ENCODE measurements at places on chromosomes 4 and X. TPM values are rescaled to one million over a fixed set of nuclear protein-coding genes. Genes with fewer than 3 reads are reported as not detected.

EGFL6 gene
- 1.7 TPM for total RNA-seq

GRCh38 chr4:55723403-55723802, 87.3 kb upstream of the NMU start:
- no peak overlapping the region for H3K4me3 ChIP-seq
- H3K27ac ChIP-seq: no peak overlapping the region
- H3K27me3 ChIP-seq: peaks cover 3% of the 10 kb centered on the region

IL21 gene
- total RNA-seq: 1.0 TPM

- H3K4me3 ChIP-seq: peak within 1 kb of the TSS; percentile 13
- no peaks in the 10 kb centered on the region for H3K4me1 ChIP-seq
- no peak for DNase-seq
- peaks cover 28% of the 10 kb centered on the region for H3K27me3 ChIP-seq
- no peak within 1 kb of the TSS for H3K27ac ChIP-seq
These were observed at the start of gene PRRG1 for GRCh38 chrX:37349221-37350033. PRRG1 (plus strand) TSS chrX:37349364; CDS start chrX:37406250, 56,886 bp downstream.

- no peak for DNase-seq
- peaks cover 3% of the 10 kb centered on the region for H3K27me3 ChIP-seq
- no peak overlapping the region for H3K4me3 ChIP-seq
- H3K36me3 ChIP-seq: no peaks in the 10 kb centered on the region
- no peak overlapping the region for H3K27ac ChIP-seq
These were observed 4.1 kb downstream of the SULT1E1 start for GRCh38 chr4:69855822-69856221.

GRCh38 chr4:87633243-87633642, 16.8 kb upstream of the DMP1 start:
- no peak overlapping the region for H3K27ac ChIP-seq
- H3K36me3 ChIP-seq: no peaks in the 10 kb centered on the region
- peaks cover 12% of the 10 kb centered on the region for H3K27me3 ChIP-seq
- H3K4me1 ChIP-seq: no peaks in the 10 kb centered on the region
- DNase-seq: no peak
- no peak overlapping the region for H3K4me3 ChIP-seq

DNA sequence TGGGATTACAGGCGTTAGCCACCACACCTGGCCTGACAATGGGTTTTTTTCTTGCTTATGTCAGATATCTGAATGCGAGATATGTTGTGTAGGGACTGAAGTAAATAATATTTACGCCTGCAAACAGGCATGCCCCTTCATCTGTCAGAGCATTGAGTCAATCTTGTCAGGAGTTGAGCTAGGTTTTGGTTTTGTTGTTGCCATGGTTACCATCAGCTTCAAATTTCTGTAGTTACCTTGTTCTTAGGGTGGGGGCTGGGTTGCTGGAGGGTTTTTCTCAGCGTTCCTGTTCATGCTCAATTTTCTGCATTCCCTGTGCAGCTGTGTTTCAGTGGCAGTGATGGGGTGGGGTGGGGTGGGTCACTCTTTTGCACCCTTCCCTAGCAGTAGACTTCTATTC, 14.5 kb downstream of the MRPL1 start:
- no peak overlapping the region for H3K27ac ChIP-seq
- H3K4me1 ChIP-seq: peaks cover 22% of the 10 kb centered on the region
- peaks cover 49% of the 10 kb centered on the region for H3K36me3 ChIP-seq
- DNase-seq: no peak
- H3K27me3 ChIP-seq: no peaks in the 10 kb centered on the region
- H3K4me3 ChIP-seq: no peak overlapping the region

MAGEA11 gene
- not detected for total RNA-seq

GRCh38 chrX:80576806-80577533, 156.7 kb downstream of the TENT5D start:
- no peak for DNase-seq
- H3K27me3 ChIP-seq: no peaks in the 10 kb centered on the region
- no peaks in the 10 kb centered on the region for H3K4me1 ChIP-seq
- H3K36me3 ChIP-seq: no peaks in the 10 kb centered on the region

GRCh38 chr4:153683763-153684181, 308 bp upstream of the TLR2 start:
- H3K36me3 ChIP-seq: peaks cover 16% of the 10 kb centered on the region
- peak overlapping the region; percentile 50 for H3K4me3 ChIP-seq
- peaks cover 13% of the 10 kb centered on the region for H3K4me1 ChIP-seq
- no peak for DNase-seq

- H3K27ac ChIP-seq: no peak overlapping the region
- no peak for DNase-seq
- no peak overlapping the region for H3K4me3 ChIP-seq
- H3K27me3 ChIP-seq: no peaks in the 10 kb centered on the region
These were observed 984.0 kb upstream of the TENM3 start for GRCh38 chr4:181259081-181259709.

- no peak overlapping the region for H3K27ac ChIP-seq
- H3K4me1 ChIP-seq: peaks cover 2% of the 10 kb centered on the region
- H3K4me3 ChIP-seq: no peak overlapping the region
These were observed 568.8 kb downstream of the PPARGC1A start for GRCh38 chr4:23320931-23321587.

DNA sequence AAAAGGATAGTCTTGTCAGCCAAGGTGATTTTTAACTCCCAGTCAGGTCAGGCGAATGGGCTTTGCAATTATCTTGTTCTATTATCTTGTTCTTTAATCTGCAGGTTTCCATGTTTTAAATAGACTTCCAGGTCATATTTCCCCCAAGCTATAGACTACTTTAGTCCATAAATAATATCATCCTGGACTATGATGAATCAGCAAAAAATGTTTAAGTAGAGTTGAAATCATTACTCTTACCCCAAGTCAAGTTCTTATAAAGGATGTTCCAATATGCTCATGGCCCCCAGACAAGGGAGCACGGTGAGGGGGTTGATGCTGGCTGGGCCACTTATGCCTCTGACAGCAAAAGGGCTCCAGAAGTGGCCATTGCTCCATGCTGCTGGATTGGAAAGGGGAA, 75.1 kb downstream of the SLC2A9 start:
- no peaks in the 10 kb centered on the region for H3K4me1 ChIP-seq
- no peak for DNase-seq
- H3K4me3 ChIP-seq: no peak overlapping the region
- no peaks in the 10 kb centered on the region for H3K27me3 ChIP-seq

RASGEF1B gene
- total RNA-seq: 2.7 TPM

DNA sequence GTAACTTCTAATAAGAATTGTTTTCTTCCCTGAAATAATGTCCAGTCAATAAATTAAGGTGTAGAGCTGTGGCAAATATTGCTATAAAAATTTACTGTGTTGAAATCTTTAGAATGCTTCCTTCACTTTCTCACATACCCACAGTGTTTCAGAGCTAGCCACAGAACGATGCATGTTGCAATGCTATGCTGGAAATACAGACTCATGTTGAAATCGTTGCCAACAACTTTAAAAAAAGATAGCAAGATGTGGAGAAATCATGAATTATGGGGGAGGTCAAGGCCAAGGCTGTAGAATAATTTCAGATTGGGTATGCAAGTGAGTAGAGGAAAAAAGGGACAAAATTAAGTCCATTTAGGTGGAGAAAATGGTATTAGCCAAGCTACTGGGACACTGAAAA, 204.8 kb downstream of the VEGFC start:
- H3K4me3 ChIP-seq: no peak overlapping the region
- H3K4me1 ChIP-seq: no peaks in the 10 kb centered on the region
- H3K27ac ChIP-seq: no peak overlapping the region
- H3K36me3 ChIP-seq: no peaks in the 10 kb centered on the region
- no peak for DNase-seq

GRCh38 chr4:87337361-87337760, 14.7 kb upstream of the HSD17B13 start:
- no peak overlapping the region for H3K27ac ChIP-seq
- no peaks in the 10 kb centered on the region for H3K4me1 ChIP-seq
- no peak overlapping the region for H3K4me3 ChIP-seq

DNA sequence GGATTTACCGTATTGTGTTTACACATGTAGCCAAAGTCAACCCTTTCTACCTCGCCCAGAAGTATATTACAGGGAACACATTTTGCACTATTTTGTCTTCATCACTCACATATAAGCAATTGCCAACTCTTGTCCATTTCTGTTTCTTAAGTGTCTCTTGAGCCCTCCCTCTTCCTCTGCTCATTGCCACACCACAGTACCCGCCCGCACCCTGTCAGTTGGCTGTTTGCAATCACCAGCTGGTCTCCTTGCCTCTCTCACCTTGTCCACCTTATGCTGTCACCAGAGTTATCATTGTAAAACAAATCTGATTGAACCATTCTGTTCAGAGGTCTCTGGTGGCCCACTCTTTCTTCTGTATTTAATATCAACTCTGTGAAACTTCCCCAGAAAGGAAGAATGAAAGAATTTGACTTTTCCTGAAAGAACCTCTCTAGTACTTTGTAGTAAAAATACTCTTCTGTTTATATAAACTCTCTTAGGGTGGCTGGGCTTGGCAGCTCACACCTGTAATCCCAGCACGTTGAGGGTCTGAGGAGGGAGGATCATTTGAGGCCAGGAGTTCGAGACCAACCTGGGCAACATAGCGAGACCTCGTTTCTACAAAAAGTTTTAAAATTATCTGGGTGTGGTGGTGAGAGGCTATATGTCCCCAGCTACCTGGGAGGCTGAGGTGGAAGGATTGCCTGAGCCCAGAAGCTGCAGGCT, 50.2 kb downstream of the ING2 start:
- no peak overlapping the region for H3K4me3 ChIP-seq
- peaks cover 2% of the 10 kb centered on the region for H3K27me3 ChIP-seq
- no peak for DNase-seq
- H3K36me3 ChIP-seq: no peaks in the 10 kb centered on the region
- H3K27ac ChIP-seq: no peak overlapping the region
- H3K4me1 ChIP-seq: no peaks in the 10 kb centered on the region

GRCh38 chr4:73520821-73521220, 39.3 kb downstream of the AFM start:
- no peaks in the 10 kb centered on the region for H3K36me3 ChIP-seq
- H3K27ac ChIP-seq: no peak overlapping the region
- no peak for DNase-seq
- peaks cover 2% of the 10 kb centered on the region for H3K27me3 ChIP-seq
- H3K4me3 ChIP-seq: no peak overlapping the region
- H3K4me1 ChIP-seq: no peaks in the 10 kb centered on the region

DNA sequence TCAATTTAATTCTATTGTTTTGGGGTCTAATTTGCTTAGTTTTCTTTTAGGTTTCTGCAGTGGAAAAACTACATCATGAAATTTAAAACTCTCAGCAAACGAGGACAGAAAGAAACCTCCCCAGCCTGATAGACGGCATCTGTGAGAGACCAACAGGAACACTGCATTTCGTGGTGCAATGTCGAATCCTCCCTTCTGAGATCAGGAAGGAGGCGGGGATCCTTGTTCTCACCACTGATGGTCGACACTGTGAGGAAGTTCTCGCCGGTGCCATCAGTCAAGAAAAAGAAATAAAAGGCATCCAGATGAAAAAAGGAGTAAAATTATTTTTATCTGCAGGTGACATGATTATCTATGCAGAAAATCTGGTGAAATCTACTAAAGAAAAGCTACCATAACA, 16.5 kb downstream of the GAK start:
- H3K27me3 ChIP-seq: no peaks in the 10 kb centered on the region
- H3K36me3 ChIP-seq: peaks cover 35% of the 10 kb centered on the region
- peaks cover 42% of the 10 kb centered on the region for H3K4me1 ChIP-seq
- no peak overlapping the region for H3K27ac ChIP-seq
- peak; percentile 24 for DNase-seq
- H3K4me3 ChIP-seq: no peak overlapping the region

DNA sequence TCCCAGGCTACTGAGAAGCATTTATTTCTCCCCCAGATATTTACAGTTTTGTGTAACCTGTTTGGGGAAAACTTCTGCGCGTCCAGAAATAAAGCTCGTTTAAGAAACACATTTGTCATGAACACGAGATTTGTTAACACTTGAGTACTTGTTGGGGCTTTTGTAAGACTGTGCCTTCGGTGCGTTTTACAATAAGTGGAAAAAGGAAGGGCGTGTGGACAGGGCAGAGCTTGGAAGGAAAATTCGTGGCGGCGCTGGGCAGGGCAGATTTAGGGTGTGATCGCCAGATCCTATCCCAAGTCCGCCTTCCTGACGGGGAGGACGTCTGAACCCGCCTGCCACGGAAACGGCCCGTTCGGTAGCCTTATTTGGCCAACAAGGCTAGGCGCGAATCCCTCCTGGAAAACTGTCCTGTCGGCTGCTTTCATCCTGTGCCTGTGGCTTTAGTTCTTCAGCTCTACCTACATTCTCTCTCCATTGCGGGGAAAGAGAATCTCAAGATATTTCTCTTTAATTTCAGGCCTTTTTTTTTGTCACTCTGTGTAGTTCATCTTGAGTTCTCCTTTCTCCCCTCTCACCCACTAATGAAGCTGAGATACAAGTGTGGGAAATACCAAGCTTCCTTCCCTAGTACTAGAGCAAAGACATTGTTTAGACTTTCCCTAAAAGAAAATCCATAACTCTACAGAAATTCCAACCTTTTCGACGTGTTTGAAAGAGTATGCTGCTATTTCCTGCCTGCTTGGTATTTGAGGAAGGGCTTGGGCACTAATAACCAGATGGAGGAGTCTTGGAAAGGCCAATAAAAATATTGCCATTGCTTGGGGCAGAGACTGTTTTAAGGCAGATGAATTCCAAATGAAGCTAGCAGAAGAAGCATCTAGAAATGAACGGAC, 982 bp downstream of the PDLIM5 start:
- peak overlapping the region; percentile 55 for H3K27ac ChIP-seq
- H3K4me1 ChIP-seq: peaks cover 22% of the 10 kb centered on the region
- peaks cover 13% of the 10 kb centered on the region for H3K27me3 ChIP-seq
- peak overlapping the region; percentile 77 for H3K4me3 ChIP-seq
- DNase-seq: peak; percentile 13
- peaks cover 2% of the 10 kb centered on the region for H3K36me3 ChIP-seq

DNA sequence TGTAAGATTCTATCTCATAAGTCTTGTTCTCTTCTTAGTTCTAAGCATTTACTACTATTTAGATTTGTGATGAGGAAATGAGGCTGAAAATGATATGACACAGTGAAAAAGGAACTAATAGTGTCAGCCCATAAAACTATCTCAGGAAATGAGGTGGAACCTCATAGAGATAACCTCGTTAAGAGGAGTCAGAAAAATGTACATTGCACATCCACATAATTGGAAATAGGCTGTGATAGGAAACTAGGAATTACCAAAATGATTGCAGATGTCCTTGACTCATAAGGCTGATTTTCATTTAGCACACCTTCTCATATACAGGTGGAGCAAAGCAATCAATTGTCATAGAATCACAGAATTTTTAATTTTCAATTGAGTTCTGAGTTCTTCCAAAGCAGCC, 26.8 kb downstream of the ANXA10 start:
- H3K4me1 ChIP-seq: no peaks in the 10 kb centered on the region
- no peaks in the 10 kb centered on the region for H3K27me3 ChIP-seq
- DNase-seq: no peak
- H3K36me3 ChIP-seq: no peaks in the 10 kb centered on the region
- H3K4me3 ChIP-seq: no peak overlapping the region

- H3K27me3 ChIP-seq: no peaks in the 10 kb centered on the region
- H3K4me3 ChIP-seq: no peak overlapping the region
- DNase-seq: no peak
- H3K36me3 ChIP-seq: no peaks in the 10 kb centered on the region
- no peak overlapping the region for H3K27ac ChIP-seq
These were observed 175.1 kb upstream of the RADX start for GRCh38 chrX:106436691-106437090.
